ENCODE measurements at places on chromosomes 6 and 20. TPM values are rescaled to one million over a fixed set of nuclear protein-coding genes. Genes with fewer than 3 reads are reported as not detected.

- no peak for DNase-seq
Observed at GRCh38 chr6:40997234-40997957, 41.6 kb downstream of the UNC5CL start.

DNA sequence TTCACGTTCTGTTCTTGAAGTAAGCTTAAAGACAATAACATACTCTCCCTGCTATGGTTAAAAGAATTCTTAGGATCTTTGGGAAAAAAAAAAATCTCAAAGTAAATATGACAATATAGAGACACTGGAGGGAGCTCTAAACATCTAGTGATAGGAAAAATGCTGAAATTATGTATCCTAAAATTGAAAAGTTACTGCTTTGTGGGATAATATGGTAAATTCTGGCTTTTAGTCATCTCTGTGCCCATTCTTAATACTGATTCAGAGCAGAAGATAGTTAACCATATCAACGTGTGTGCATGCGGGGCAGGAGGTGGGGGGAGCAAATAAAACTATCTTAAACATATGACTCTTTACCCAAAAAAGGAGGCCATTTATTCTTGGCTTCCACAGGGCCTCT lies 165.4 kb downstream of the GMPR start:
- DNase-seq: no peak

DNA sequence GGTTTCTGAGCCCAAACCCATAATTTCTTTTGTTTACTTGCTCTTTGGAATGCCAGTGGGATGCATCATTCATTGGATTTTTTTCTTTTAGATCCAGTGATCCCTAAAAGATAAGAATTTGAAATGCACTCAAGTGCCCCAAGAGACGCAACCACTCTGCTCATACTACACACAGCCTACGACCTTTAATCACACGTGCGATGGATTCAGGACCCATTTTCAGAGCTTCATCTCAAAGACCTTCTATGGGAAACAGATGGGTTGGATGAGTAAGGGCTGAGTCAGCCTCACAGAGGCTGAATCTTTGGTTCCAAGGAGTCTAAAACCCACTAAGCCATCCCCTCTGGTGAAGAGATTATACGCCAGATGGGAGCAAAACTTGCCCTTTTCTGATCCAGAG lies 265.5 kb upstream of the EXOC2 start:
- DNase-seq: no peak

DNA sequence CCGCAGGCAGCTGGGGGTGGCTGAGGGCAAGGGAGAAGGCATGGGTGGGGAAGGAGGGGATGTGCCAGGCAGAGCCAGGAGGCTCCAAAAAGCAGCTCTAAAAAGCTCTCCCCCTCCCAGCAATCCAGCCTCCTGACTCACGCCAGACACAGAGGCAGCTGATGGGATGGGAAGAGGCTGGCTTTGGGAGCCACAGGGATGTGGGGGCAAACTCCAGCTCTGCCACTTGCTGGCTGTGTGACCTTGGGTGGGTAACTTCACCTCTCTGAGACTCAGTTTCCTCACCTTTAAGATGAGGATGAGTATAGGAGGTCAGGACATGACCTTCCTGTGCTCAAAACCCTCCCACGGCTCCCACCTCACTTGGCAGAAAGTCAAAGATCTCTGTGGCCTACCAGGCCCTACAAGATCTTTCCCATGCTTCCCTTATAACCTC lies 148.9 kb downstream of the CEBPB start:
- no peak for DNase-seq

DNA sequence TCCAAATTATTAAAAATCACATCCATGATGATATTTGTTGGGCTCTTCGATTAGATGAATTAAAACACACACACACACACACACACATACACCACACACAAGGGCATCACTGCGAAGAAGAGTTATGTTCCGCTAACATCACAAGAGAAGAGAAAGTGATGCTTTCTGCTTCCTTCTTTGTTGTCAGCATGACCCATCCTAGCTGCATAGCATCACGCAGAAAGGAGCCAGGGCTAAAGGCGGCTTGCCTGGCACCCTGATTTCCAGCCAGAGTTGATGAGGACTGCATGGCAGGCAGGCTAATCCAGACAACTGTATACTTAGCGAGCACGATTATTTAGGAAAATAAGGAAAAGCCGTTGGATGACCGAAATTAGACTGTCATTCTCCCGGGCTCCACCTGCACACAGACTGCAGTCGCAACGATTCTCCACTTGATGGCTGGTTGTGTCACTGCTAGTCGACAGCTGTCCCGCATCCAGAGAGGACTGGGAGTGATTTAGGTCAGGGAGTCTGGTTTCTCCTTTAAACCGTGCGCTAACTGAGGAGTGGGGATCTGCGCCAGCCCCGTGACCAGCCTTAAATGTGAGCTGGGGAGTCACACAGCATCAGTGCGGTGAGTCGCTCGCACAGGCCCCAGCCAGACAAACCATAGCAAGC lies 70.6 kb upstream of the SOX4 start:
- DNase-seq: no peak

GRCh38 chr6:109767961-109768360 lies 76.9 kb downstream of the FIG4 start:
- DNase-seq: no peak

DNA sequence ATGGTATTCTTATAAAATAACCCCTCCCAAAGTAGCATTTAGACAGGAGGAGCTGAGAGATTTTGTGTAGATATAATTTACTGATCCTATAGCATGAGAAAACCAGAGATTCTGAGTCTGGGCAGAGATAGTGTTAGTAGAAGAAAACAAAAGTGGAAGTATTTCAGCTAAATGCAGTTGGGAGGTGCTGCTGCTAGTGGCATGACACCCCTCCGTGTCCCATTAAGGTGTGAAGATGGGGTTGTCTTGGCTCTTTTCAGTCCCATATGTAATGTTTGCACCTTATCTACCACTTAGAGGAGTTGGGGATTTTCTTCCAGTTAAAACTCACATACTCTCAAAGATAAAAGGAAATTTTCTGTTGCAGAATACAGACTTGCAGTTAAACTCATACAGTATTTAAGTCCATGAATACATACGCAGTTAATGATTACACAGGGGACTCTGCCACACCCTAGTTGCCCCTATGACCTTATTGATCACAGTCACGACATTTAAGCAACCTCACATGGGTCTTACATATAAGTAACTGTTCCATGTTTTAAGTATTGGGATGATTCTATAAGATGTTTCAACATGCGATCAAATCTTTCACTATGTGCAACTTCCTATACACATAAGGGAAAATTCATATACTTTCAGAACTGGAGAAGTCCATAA lies 11.5 kb downstream of the TAAR2 start:
- no peak for DNase-seq

GRCh38 chr6:160791981-160792418 lies 90.0 kb downstream of the PLG start:
- DNase-seq: no peak

- DNase-seq: no peak
Observed at GRCh38 chr6:113829696-113830045, 27.5 kb upstream of the MARCKS start.

GRCh38 chr6:146999766-147000165 lies 204.5 kb upstream of the STXBP5 start:
- no peak for DNase-seq

DNA sequence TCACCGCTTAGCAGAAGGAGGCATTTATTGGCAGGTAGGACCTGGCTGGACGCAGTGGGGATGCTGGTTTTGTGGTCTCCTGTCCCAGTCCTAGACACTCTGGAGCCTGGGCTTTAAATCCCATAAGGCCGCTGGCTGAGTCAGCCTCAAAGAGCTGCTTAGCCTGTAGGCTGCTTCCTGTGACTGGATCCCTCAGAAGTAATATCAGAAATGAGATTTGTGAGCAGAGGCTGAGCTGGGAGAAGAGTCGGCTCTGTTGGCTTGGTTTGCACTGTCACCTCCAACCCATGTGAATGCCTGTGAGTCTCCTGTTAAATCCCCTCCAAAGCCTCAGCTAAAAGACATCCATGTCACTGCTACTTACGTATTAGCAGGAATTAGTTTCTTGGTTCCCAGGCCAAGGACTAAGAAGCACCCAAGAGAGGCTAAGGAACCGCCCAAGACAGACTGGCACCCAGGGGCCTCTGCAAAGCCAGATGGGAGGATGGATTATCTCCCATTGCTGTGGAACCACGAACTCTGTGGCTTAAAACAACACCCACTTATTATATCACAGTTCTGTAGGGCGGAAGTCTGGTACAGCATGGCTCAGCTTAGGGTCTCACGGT lies 289.4 kb downstream of the CDC5L start:
- no peak for DNase-seq

GRCh38 chr6:122109075-122109474 lies 290.4 kb upstream of the HSF2 start:
- no peak for DNase-seq

- DNase-seq: no peak
Observed at GRCh38 chr20:57680131-57680716, 29.6 kb downstream of the PMEPA1 start.

DNA sequence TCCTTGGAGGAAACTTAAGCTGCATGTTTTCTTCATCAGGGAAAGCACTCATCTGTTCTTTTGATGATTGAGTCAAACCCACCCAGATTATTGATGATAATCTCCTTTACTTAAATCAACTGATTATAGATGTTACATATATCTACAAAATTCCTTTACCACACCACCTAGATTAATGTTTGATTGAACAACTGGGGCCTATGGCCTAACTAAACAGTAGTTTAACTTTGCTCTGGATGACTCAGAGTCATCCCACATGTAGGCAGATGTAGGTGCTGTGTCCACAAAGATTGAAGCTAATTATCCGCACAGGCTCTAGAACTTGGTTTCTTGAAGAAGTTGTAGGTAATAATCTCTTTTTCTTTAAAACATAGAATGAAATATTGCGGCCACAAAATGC lies 42.2 kb downstream of the PKIB start:
- DNase-seq: no peak

DNA sequence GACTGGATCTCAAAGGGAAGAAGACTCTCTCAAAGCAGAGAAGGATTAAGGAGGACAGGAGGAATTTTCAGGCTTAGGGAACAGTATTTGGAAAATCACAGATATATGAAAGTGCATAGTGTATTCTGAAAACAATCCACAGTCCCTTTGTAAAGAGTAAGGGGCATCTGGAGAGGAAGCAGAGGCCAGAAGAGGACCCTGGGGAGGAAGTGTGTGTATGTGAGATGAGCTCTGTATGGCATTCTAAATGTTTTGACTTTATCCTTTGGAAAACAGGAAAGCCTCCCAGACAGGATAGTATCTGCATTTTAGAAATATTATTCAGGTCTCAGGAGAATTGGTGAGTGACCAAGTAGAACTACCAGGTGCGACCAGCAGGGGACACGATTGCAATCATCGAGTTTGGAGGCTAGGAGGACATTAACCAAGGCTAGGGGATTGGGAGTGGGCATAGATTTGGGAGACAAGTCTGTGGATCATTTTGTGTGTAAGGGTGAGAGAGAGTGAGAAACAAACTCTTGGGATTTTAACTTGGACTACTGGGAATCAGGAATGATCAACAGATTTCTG lies 38.3 kb upstream of the FAM184A start:
- DNase-seq: no peak

- no peak for DNase-seq
Observed at GRCh38 chr20:20092827-20093226, 40.5 kb downstream of the CFAP61 start.

- DNase-seq: no peak
Observed at GRCh38 chr6:149860834-149861602, 3.1 kb downstream of the LRP11 start.

DNA sequence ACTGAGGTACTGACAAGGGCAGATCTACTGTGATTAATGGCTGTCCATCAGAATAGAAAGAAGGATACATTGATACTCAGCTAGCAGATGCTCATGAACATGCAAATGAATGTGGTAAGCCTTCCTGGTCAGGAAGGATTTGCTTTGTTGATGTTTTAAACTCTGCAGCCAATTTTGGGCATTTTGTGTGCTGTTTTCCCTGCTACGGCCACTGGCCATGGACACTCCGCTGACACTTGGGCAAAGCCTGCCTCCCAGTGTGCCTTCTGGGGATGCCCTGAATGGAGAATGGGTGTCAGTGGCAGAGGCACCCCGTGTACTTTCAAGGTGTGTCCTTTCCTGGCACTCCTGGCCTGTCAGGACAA lies 113.1 kb downstream of the SOBP start:
- no peak for DNase-seq

- no peak for DNase-seq
Observed at GRCh38 chr6:137957471-137957870, 90.4 kb downstream of the TNFAIP3 start.

DNA sequence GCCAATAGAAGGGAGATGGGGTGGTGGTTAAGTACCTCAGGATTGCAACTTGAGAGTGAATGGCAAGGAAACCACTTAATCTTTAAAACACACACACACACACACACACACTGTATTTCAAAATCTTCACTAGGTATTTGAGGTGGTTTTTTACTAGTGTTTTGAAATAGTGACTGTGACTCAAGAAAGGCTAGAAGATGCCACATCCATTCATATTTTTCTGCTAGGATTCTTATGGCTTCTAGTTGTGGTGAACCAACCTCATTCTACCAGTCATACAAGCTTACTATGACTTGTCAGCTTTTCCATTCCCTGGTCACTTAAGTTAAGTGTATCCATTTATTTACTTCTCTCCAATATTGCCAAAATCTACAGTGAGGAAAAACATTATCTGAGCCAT lies 519.4 kb upstream of the JAG1 start:
- no peak for DNase-seq

DNA sequence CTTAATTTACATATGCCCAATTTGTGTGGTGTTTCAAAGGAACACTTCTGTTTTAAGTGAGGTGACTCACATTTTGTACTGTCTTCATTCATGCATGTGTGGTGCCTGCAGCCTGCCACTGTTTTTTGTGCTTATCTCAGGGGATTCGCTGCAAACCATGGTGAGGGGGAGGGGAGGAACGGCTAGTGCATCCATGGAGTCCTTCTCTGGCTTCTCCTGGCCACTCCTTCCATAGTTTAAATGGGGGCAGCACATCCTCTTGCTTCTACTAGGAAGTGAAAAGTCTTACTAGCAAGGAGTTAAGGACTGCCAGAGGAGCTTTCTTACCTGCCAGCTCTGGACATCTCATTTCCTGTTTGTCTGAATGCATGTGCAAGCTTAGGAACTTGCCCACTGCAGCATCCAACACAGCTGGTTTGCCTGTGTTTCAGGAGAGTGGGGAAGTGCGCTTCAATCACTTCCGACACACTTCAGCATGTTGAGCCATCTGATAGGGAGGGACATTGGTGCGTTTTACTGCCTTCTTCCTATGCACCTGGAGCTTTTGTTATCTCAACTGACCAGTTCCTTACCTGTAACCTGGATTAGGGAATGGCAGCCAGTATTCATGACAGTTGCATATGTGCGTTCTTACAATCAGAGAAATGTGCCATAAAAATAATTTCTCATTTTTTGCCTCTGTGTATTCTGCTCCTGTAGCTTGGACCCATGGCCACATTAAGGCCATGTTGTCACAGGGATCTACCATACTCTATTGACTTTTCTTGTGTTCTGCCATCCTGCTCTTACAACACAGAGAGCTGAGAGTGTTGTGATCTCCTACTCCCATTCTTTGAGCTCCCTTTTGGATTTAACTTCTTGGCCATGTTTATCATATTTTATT lies 211.3 kb downstream of the ARID1B start:
- DNase-seq: no peak

Gene CST8
- polyA plus RNA-seq: not detected

Gene ID4
- polyA plus RNA-seq: 147 TPM

Gene TCP11
- polyA plus RNA-seq: 2.0 TPM

Gene ARMC12
- 0.99 TPM for polyA plus RNA-seq

Gene UQCC2
- 76.0 TPM for polyA plus RNA-seq

Gene HSPA12B
- polyA plus RNA-seq: 11.8 TPM

Gene KIAA0408
- polyA plus RNA-seq: 2.7 TPM

Gene TIAM2
- 19.0 TPM for polyA plus RNA-seq

Gene OPN5
- 1.5 TPM for polyA plus RNA-seq

Gene TP53TG5
- 2.0 TPM for polyA plus RNA-seq

Gene RAMACL
- 0.25 TPM for polyA plus RNA-seq

Gene TXNDC5
- 97.1 TPM for polyA plus RNA-seq

Gene HDAC2
- polyA plus RNA-seq: 240 TPM

Gene MACROD2
- 13.4 TPM for polyA plus RNA-seq

Gene C20orf144
- polyA plus RNA-seq: 0.26 TPM
